ENCODE measurements at places on chromosomes 1 and 21. TPM values are rescaled to one million over a fixed set of nuclear protein-coding genes. Genes with fewer than 3 reads are reported as not detected.

Gene GNAT2
- total RNA-seq: 0.36 TPM

Gene AIRE
- total RNA-seq: not detected

DNA sequence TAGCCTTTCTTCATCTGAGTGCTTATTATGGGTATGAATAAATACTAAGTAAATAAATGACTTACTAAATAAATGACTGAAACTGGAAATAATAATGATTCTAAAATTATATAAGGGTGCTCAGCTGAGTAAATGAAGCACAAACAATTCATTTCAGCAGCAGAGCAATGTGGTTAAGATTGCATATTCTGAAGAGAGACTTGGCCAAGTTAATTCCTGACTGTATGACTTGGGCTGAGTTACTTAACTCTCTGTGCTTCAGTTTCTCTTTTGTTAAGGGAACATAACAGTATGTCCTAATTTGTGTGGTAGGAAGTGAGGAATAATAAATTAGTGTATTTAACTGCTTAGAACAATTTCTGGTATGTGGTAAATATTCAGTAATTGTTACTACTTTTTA lies 19.1 kb downstream of the AGL start:
- DNase-seq: peak; percentile 73

DNA sequence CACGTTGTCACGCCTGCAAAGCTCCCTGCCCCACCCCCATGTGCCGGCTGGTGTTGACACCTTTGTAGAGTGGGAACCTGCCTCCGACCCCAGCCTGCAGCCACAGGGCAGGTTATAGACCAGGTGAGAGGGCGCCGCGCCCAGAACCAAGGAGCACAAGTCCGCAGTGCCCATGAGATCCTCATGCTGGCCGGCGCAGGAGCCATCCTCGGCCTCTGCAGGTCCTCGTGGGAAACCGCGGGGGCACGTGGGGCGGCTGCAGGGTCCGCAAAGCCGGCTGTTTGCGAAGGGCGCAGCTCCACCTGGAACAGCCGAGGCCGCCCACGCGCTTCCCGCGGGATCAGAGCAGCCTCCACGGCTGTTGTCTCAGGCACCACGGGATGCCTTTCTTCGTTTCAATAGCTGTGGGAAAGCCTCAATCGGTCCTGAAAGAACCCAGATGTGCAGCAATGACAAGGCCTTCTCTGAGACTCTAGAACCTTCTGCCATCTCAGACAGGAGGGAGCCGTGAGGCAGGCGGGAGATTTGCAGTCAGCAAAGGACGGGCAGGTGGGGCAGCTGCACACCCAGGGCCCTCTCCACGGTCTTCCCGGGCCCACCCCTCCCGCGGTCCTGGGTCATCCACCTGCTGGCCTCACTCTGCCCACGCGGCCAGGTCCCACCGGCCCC lies 29.9 kb downstream of the POFUT2 start:
- DNase-seq: no peak

DNA sequence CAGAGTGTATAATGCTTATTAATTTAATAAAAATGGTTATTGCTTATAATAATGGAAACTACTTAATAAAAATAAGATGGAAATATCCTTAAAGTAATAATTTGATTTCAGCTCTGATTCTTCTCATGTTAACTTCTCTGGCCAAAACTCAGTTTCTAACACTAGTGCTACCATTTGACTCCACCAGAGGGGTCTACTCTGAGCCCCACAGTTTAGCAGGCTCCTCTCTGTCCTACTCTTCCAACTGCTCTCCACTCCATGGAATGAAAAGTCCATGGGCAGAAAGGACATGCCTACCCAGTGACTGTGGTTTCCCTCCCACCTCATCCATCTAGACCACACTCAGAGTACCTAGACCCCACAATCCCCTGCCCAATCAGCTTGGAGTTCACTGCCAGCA lies 489.1 kb upstream of the CAMK1G start:
- DNase-seq: no peak

- DNase-seq: no peak
Measured at GRCh38 chr1:89089962-89090361, 25.0 kb upstream of the GBP1 start.

DNA sequence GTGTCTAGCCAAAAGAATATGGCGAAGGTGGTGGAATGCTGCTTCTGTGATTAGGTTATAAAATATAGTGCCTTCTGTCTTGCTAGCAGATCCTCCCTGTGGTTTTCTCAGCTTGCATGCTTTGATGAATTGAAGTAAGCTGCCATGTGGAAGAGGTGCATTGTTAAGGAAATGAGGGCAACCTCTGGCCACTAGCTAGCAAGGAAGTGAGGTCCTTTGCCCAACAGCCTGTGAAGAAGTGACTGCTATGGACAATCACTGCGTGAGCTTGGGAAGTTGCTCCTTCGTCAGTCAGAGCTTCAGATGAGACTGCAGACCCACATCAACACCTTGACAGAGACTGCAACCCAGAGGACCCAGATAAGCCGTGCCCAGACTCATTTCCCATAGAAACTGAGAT lies 109.4 kb downstream of the GIPC2 start:
- DNase-seq: no peak

- no peak for DNase-seq
Measured at GRCh38 chr1:43366601-43367025, 1.2 kb downstream of the ELOVL1 start.
